ENCODE measurements at places on chromosomes 2 and 18.

DNA sequence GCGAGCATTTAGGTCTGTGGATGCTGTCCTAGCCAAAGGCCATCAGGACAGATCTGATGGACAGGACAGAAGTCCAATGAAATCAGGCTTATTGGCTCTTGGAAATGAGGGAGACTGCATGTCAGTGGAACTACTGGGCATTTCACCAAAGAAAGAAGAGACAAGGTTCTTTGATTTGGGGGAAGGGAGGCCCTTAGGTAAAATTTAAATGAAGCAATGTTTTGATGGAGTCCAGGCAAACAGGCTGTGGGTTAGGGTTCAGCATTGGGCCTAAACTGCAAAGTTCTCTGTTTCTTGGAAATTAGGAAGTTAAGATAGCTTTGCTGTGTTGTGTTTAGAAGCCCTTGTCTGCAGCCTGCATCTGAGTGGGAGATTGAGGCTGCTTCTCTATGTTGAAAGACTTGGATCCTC, 31.6 kb upstream of the RNF149 start:
- DNase-seq: no peak

DNA sequence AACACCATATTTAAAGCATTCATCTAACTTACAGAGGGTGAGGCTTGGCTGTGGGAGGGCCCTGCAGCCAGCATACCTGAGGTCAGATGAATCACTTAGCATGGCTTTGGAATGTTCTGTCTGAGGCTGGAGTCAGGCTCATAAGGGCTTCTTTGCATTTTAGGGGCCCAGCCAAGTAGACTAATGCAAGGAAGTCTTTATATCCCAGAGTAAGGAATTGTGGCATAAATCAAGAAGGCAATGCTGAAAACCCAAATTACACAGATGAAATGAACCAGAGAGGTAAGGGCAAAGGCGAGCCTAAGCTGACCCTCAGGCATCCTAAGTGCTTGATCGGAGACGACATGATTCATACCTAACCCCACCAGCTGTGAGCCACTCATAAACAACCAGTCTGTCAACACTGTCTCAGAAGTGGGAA, 383.6 kb downstream of the DCC start:
- no peak for DNase-seq

DNA sequence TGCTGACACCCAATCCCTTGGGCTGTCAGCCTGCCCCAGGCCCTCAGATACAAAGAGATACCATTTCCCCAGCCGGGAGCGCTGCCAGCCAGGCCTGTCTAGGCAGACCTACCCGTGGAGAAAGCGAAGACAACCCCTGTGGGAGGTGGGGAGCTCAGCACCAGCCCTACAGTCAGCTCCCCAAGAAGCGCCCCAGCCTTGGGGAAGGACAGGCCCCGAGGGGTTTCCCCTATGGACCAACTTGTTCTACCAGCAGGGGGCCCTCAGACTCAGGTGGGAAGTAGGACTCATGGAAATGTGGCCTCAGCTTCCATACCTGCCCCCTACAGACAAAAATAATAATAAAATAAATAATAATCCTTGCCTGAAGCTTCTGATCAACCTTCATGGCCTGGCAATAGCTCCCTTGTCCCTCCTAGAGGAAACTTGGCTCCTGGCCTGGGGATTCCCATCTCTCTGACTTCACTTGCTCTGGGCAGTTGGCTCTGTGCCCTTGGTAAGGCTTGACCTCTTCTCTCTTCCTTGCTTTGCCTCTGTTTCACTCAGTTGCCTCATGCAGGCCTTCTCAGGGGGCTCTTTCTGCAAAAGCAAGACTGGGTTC, 7.0 kb downstream of the SLC35F6 start:
- DNase-seq: no peak

DNA sequence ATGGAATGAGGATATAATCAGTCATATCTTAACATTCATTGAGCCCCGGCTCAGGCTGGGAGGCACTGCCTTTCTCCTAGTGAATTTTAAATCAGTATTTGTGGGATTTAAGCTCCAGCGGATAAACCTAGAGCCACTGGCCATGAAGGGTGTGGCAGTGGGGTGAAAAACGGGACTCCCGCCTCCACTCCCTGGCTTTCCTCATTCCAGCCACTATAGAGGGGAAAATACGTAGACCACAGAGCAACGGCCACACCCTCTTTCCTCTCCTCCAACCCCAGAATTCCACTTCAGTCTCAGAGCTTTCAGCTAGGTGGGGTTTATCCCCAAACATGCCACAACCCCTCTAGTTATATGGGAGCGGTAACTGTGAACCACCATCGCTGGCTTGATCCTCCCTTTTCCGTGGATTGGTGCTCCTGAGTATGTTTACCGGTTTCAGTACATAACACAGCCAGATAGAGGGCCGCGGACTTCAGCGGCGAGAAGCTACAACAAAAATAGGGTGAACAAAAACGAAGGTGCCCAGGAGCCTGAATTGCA, 70.6 kb upstream of the ITGB6 start:
- no peak for DNase-seq

GRCh38 chr2:145846982-145847381, 1327.1 kb upstream of the ZEB2 start:
- DNase-seq: no peak

DNA sequence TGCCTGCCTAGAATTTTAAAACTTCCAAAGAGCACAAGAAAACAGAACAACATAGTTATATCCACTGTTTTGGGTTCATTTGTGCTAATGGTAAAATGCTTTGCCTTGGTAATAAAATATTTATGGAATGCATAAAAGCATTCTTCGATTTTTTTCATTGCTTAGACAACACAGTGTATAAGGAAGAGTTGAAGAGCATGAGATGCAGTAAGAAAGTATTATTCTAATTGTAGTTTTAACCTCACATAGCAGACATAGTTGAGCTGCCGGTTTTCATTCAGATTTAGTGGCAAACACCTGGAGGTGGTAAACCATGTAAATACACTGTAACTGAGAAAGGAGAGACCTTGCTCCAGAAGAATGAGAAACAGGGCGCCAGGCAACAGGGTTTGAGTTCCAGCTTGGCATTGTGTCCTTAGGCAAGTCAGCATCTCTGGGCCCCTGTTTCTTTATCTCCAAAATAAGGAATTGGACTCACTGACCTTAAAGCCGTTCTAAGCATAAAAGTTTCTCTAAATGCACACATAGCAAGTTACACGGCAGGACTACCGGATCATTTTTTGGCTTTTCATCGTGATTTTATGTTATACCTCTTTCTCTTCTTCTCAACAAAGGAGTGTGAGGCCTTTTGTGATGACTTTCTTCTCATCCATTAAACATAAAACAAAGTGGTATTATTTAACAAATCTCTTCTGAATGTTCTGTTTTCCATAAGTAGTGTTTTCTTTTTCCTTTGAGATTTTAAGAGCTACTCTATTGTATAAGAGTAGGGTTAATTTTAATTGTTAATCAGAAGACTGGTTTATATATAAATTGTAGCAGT, 7.9 kb downstream of the UGP2 start:
- DNase-seq: no peak

- DNase-seq: no peak
Observed at GRCh38 chr18:32339045-32339444, 131.6 kb downstream of the GAREM1 start.

- DNase-seq: no peak
Observed at GRCh38 chr2:171214093-171214492, 53.4 kb upstream of the TLK1 start.

DNA sequence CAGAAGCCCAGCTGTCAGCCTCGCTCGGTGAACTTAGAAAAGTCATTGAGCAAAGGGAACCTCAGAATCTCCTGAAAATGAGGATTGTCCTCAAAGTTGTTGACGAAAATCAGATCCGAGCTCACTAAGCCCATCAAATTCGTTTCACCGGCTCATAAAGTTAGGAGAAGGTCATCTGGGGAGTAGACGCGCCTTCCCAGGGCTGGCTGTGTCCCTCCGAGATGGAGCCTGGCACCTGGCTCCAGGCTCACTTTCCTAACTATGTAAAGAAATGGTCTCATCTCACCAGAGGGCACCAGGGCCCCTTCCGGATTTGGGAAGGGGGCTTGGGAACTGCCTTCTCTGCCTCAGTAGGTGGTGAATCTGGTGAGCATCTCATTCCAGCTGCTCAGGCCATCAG, 145.5 kb downstream of the PXDN start:
- no peak for DNase-seq

DNA sequence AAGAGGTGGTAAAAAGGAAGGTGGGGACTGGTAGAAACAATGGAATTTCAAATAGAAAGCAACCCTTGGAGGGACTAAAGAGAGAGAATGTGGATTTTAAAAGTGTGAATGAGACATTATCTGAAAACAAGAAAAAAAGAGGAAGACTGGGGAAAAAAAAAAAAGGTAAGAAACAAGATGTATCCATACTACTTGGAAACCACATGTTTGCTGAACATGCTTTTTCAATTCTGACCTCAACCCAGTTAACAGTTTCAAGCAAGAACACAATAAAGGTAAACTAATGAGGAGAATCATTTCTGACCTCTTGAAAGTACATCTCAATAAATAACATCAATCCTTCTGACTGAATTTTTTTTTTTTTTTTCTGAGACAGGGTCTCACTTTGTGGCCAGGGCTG, 2.6 kb downstream of the FARSB start:
- no peak for DNase-seq

- no peak for DNase-seq
Observed at GRCh38 chr2:239441261-239442078, 40.6 kb upstream of the HDAC4 start.

- no peak for DNase-seq
Observed at GRCh38 chr2:237967463-237967951, 693 bp downstream of the UBE2F start.

- DNase-seq: no peak
Observed at GRCh38 chr18:59383851-59384250, 24.8 kb upstream of the LMAN1 start.

DNA sequence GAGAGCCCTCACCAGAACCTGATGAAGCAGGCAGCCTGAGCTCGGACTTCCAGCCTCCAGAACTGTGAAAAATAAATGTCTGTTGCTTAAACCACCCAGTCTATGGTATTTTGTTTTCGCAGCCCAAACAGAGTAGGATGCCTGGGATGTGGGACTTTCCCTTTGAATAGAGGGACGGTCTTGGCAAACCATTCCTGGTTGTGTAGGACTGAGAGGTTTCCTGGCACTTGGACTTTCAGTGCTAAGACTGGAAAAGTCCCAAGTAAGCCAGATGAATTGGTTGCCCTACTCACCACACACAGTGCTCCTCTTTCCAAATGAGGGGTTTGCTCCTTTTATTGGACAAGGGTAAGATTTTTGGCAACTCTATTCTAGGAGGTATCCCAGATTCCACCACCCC, 46.8 kb upstream of the ACMSD start:
- no peak for DNase-seq

DNA sequence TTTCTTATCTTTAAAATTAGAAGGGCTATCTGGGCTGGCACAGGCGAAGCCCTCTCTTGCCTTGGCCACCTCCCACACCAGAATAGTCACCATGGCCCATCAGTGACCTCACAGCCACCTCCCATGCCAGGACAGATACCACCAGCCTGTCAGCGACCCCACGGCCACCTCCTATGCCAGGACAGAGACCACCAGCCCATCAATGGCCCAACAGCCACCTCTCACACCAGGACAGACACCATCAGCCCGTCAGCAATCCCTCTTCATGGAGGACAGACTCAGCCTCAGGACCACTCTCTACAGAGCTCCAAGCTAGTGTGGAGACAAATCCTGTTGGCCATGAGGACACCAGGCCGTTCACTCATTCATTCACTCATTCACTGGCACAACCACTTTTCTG, 74.6 kb downstream of the ASB1 start:
- DNase-seq: no peak

GRCh38 chr2:33168922-33169321, 222.2 kb downstream of the LTBP1 start:
- no peak for DNase-seq

GRCh38 chr2:238042849-238043584, 17.8 kb upstream of the SCLY start:
- no peak for DNase-seq

DNA sequence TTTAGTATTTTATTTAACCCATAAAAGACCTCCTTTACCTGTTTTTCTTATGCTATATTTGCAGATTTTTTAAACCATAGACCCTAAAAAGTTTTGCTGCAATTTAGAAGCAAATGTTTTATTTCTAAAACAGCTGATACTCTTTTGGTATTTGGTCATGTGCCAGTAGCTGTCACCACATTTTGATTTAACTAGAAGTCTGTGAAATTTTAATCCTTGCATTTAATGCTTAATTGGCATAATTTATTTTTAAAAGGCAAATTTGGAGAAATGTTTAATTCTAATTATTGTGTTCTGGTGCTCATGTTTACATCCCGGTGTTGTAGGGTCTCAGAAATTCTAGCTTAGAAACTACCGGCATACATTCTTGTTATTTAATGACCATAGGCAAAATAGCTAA, 111.8 kb downstream of the TTC27 start:
- no peak for DNase-seq

GRCh38 chr2:10264506-10265328, 38.0 kb upstream of the HPCAL1 start:
- no peak for DNase-seq

DNA sequence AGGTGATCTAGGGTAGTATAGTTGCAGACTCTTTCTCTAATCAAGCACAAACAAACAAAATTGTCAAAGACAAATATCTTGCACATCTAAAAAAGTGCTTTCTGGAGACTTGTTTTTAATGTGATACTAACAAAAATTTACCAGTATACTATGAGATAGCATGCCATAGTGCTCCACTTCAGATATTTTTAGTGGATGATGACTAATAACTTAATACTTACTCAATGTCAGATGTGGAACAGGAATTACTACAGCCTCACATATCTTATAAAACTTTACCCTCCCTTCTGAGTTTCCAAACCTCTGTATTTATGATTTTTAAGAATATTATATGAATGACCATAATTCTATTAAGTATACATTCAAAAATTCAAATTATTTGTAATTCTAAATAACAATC, 1162.0 kb upstream of the SLC39A10 start:
- no peak for DNase-seq

GRCh38 chr2:161992531-161992930, 81.5 kb downstream of the DPP4 start:
- peak; percentile 34 for DNase-seq

DNA sequence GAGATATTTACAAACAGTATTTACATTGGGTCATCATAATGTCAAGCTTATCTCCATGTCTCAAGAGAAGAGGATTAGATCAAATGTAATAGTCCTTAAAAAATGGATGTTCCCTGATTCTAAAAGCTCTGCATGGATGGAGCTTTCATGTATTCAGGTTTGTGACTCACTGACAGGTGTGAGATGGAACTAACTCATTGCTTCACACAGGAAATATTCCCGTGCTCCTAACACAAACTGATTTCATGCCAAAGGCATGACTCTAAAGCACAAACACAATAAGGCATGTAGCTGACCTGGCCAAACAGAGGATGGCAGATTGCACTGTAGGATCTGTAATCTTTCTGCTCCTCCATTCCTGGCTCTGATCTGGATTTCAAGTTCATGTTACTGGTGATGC, 110.0 kb downstream of the ALK start:
- no peak for DNase-seq

DNA sequence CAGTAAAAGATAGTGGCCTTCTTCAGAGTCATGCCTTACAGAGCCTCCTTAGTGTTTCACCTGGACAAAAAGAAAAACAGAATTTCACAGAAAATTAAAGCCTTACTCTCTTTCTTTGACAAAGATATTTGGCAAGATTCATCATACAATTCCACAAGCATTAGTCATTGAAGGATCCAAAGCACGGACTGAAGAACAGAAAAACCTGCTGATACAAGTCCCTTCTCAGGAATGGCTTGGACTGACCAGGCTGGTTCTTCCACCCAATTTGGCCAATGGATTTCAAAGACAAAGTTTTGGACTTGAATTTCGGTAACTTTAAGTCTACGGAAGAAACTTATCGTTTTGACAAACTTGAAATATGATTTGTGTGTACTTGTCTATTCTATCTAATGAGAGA, 39.1 kb upstream of the GALNT3 start:
- DNase-seq: no peak

- DNase-seq: no peak
Observed at GRCh38 chr2:124426625-124427024, 401.5 kb downstream of the CNTNAP5 start.

All from stimulated activated CD4-positive, alpha-beta T cell treated with anti-CD3 and anti-CD28 coated beads, Interleukin-1b, Interleukin-23, amount 100 ng/mL, for 4 hours (primary cell).